Activated T-cell treated with anti-CD3 and anti-CD28 coated beads, Interleukin-2, amount 50 U/mL, for 72 hours (primary cell): ENCODE measurements at places on chromosomes 13 and 19.

DNA sequence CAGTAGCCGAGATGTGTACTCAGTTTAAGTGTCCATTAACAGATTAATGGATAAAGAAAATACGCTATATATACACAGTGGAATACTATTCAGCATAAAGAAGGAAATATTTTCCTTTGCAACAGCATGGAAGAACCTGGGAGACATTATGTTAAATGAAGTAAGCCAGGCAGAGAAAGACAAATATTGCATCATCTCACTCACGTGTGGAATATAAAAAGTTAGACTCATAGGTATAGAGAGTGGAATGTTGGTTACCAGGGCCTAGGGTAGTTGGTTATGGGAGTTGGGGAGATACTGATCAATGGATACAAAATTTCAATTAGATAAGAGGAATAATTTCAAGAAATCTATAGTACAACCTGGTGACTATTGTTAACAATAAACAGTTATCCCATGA is 210.1 kb downstream of the MAB21L1 start:
- DNase-seq, result no peak

- DNase-seq, result no peak
These were observed 11.6 kb downstream of the HSH2D start for GRCh38 chr19:16155128-16155527.

- peak; percentile 4 for DNase-seq
These were observed 618 bp downstream of the TMEM38A start for GRCh38 chr19:16661480-16662034.

GRCh38 chr19:29795461-29796172 is 16.2 kb upstream of the CCNE1 start:
- DNase-seq, result no peak
